Hematopoietic multipotent progenitor cell treated with erythropoietin and hydrocortisone succinate and interleukin-3 and kit ligand, for 17 days (in vitro differentiated cells): ENCODE measurements at places on chromosomes 16 and 17.

DNA sequence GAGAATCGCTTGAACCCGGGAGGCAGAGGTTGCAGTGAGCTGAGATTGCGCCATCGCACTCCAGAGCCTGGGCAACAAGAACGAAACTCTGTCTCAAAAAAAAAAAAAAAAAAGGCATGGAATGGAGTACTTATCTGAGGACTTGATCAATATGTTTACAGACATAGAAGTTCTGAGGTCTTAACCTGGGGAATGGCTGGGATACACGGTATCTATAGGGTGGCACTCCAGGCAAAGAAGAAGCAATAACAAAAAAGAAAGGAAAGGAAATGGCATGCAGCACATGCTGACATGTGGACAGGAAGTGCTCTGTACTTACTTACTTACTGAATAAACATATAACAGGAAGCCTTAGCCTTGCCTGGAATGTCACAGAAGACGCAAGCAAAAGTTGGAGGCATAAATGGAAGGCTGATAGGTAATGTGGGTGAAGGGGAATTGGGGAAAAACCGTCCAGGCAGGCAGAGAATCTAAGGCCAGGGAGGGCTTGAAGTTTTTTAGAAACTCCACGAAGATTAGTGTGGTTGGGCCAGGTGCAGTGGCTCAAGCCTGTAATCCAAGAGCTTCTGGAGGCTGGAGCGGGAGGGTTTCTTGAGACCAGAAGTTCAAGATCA, 10.1 kb upstream of the SPOP start:
- no peak for DNase-seq

GRCh38 chr16:26705346-26705745, 361.4 kb upstream of the C16orf82 start:
- DNase-seq, result no peak

GRCh38 chr17:77233635-77234334, 93.0 kb downstream of the SEC14L1 start:
- DNase-seq, result peak; percentile 69

DNA sequence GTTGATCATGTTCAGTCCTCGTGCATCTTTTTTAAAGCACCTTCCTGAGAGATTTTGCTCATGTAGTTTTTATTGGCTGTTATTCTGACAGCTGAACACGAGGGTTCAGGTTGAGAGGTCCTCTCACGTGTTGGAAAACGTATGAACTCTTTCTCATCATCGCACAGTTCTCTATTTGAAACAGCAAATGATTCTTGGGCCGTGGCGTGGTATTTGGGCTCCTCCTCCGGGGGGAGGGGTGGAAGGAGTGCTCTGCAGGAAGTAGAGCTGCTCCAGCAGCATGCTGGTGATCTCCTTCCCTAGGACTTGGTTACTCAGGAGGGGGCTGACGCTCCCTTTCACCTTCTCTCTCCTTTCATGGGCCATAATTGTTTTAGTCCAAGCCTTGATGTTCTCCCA, 70.4 kb downstream of the KSR1 start:
- peak; percentile 19 for DNase-seq

DNA sequence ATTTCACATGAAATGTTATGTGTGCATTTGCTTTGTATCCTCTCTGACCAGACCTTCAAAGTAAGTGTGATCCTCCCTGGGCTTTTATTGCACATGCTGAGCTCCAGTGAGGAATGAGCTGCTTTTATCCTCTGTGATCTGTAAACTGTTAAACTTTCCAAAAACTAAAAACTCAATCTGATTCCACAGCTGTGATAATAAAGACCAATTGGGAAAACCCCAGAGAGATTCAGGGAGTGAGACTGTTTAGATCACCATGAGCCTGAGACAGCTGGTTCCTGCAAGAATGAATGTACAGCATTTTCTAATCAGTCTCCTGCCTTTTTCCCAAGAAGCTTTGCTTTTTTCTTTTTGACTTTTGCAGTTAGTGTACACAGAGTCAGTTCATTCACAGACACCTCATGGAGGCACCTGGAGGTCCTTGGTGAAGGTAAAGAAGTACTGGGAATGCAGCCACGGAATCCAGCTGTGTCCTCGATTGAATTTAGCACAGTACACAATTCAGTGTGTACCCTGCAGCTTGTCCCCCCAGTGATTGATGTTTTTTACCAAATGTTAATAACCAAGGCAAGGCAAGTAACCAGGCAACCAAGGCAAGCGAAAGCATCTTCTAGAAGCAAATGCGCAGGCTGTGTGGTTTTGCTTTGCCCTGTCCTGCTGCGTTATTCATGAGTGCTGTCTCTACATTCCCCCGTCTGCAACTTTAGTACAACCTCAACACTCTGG, 182.6 kb downstream of the LGALS9B start:
- DNase-seq, result no peak

DNA sequence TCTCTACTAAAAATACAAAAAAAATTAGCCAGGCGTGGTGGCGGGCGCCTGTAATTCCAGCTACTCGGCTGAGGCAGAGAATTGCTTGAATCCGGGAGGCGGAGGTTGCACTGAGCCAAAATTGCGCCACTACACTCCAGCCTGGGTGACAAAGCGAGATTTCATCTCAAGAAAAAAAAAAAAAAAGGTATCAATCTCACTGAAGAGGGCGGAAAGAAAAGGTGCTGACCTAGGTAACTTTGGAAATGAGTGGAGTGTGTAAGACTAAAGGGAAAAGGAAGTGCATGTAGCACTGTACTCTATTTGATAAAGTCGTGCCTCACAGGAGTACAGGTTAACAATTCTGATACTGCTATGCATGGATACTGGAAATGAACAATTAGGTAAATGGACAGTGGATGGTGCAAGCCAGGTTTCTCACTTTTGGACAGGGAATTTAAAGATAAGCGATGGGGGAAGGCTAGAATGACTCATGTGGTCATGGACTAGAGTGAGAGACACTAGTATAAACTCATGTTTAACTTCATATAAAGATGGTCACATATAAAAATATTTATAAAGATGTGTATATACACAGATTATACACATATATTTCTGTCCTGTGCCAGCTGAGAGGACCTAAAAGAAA, 142.9 kb downstream of the CDK5R1 start:
- DNase-seq, result no peak

DNA sequence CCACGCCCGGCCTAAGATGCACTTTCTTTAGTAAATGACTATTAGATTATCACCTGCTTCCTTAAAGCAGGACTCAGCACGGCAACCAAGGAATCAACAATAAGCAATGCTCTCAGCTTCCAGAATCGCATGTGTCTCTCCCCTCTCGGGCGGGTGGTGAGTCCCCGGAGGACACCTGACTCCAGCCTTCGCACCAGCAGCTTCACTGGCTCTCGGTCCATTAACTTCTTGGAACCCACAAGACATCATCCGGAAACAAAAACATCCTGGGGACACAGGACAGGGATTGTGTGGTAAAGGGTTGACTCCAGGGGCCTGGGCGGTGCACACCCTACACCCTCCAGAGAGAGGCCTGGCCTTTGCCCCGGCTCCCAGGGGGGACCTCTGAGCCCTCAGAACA, 22.7 kb downstream of the UTS2R start:
- no peak for DNase-seq

- DNase-seq, result no peak
Measured at GRCh38 chr16:59590845-59591244, 856.7 kb upstream of the GOT2 start.
